ENCODE measurements at places on chromosomes 5 and 9.

DNA sequence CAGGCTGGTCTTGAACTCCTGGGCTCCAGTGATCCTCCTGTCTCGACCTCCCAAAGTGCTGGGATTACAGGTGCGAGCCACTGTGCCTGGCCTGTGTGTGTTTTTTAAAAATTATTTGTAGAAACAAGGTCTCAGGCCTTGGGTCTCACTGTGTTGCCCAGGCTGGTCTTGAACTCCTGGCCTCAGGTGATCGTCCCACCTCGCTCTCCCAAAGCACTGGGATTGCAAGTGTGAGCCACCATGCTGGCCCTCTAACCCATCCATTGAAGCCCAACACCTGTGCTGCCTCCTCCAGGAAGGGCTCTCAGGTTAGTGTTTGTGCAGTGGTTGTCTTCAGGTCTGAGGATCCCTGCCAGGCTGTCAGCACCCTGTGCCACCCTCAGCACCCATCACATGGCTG lies 56.6 kb downstream of the CXXC5 start:
- DNase-seq: no peak

GRCh38 chr5:102666164-102666946 lies 88.8 kb upstream of the PAM start:
- no peak for DNase-seq

- DNase-seq: no peak
Observed at GRCh38 chr9:123999661-124000060, 11.9 kb upstream of the LHX2 start.

GRCh38 chr9:18829873-18830272 lies 203.1 kb downstream of the SAXO1 start:
- no peak for DNase-seq

DNA sequence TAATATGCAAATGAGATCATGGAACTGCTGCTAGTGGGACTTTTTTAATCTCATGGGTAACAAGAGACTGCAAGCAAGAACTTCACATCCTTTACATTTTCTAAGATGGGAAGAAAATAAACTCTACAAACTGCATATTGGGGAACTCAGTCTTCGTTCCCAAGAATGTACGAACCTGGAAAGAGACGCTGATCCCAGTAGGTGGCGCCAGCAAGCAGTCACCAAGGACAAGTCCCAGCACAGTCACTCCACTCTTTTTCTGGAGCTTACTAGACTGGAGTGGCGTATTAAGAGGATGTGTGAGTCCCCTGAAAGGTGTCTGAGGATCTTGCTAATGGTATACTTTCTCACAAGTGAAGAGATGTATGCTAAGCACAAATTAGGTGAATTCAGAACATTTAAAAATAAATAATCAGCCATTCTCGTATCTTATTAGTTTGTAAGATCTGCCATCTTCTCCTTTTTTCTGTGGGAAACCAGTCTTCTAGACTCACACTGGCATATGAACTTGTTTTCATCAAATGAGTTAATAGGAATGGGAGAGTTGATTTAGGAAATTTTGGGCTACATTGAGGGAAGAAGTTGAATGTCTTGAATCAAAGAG lies 16.0 kb upstream of the PUM3 start:
- DNase-seq: no peak

All from thymus (tissue), 14 donors.